ENCODE measurements at places on chromosomes 2 and 18.

DNA sequence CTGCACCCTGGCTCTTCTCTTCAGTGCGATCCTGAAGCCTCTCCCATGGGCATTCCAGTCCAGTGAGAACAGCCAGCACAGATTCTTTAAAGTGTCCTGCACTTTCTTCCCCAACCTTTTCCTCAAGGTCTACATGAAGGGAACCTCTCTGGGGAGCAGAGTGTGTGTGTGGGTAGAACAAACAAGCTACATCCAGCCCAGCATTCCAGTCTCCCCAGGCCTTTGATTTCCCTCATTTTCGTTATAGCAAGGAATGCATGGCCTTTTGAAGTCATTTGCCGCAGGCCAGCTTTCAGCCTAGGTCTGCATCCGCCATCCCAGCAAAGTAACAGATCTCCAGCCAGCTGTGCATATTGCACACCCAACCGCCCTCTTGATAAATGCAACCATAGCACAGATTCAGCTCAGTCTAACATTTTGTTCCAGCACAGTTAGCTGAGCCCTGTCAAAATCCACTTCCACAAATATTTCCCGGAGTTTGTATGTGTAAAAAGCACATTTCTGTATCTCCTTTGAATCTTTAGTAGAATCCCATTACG is 44.6 kb downstream of the CD8B2 start:
- peak; percentile 2 for DNase-seq

- peak; percentile 61 for DNase-seq
Observed at GRCh38 chr2:23760736-23761135, 166.2 kb downstream of the ATAD2B start.

DNA sequence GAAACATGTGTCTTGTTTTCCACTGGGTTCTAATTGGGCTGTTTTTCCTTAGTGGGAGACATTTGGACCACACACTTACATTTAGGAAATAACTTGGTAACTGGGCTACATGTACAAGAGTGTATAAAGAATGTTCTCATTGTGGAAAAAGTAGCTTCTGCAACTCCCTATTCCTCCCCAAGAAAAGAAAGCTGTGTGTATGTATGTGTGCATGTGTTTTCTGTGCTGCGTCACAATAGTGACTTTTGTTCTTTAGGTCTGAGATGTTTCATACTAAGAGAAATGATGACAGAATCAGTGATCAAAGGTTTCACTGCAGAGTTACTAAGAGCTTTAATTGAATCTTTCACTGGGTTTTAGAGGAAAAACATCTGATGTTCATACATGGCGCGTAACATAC is 82.7 kb downstream of the TANC1 start:
- DNase-seq = no peak

DNA sequence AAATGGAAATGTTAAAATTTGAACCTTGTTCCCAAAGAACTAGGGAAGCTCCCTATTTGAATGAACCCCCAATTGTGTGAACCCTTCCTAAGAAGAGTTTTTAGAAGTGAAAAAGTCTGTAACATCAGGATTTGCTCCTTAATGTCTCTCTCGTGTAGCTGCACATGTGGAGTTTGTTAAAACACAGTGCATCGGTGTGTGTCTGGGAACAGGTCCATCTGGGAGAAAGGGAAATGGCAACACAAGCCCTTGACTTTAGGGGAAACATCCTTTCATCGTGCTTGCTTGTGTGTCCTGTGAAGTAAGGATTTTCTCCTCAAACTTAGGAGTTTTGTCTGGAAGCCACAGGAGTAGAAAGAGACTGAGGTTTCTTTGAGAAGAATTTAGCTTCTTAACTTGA is 203.9 kb downstream of the PRKCE start:
- peak; percentile 19 for DNase-seq

- no peak for DNase-seq
Observed at GRCh38 chr2:200406379-200406778, 99.9 kb downstream of the SPATS2L start.

DNA sequence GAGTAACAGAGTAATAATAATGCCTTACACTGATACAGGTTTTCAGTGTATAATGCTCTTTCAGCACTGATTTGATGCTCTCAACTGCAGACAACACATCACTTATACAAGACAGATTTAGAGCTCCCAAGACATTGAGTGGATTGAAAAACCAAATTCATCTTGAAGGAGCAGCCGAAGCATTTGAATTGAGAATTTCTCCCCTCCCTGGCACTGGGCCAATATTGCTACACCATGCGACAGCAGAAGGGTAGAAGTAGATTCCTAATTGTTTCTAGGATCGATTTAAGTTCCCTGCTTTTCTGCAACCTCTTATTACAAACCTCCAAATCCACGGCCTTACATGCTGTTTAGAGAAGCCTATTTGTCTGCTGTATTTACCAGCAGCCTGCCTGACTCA is 15.5 kb downstream of the CENPA start:
- DNase-seq = no peak

DNA sequence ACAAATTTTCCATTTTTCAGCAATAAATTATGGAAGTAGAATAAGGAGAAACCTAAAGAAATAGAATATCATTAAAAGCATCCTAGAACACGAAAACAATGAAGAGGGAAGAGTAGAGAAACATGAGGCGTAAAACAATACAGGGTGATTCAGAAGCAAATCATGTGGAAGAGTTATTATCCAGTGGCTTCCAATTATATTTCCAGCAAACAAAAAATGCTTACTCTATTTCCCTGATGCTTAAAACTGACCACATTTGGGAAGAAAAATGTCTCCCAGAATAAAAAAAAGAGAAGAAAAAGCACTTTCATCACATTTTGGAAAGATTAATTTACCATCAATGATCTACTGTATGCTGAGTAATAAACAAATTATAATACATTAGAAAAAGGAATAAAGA is 192.6 kb downstream of the CD226 start:
- DNase-seq = no peak

GRCh38 chr2:42252464-42252863 is 83.3 kb downstream of the EML4 start:
- DNase-seq = no peak

- DNase-seq = no peak
Observed at GRCh38 chr2:154556607-154557006, 141.9 kb upstream of the KCNJ3 start.

DNA sequence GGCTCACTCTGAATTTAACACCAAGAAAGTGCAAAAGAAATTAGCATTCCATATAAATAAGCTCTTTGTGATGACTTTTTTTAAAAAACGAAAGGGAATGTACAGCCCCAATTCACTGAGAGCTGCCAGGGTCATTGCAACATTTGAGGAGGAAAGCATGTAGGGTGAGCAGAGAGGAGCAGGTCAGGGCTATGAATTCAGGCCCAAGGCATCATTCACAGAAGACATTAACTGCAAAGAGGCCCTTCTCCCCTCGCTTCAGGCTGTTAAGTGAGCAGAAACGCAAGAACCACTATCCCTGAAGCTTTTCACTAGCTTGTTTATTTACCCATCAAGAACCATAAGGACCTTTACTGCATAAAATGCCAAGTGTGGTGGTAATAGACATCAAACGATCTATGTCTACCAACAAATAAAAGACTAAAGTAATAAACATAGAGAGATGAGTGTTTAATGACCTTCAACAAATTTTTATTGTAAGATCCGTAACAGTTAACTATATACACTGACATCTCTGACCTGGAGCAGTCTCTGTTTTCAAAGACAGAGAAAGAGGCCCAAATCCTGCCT is 333.1 kb upstream of the HNRNPA3 start:
- no peak for DNase-seq

DNA sequence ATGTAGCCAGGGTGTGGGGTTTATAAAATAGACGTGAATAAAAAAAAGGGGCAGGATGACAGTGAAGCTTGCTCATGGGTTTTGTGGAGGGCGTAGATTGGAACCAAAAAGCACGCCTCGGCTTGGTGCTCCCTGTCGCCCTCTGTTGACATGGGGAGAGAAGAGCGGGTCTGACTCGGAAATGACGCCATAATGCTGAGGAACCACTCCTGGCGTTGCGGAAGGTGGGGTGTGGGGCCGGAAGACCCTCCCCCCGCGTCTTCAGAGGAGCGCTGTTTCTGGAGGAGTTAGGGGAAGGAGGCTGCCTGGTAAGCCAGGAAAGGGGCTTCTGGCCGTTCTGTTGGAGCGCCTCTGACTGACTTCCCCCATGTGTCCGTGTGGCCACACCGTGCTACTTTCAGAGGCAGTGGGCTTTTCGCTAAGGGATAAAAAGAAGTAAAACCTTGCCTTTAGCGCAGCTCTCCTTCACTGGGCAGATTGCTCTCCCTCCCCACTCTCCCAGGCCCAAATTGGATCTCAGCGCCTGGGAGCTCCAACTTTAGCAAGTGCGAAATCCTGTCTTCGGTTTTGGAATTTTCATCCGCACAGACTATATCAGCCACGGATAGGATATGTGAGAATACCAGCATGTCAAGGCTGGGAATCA is 42.8 kb downstream of the PLEKHA3 start:
- peak; percentile 85 for DNase-seq

DNA sequence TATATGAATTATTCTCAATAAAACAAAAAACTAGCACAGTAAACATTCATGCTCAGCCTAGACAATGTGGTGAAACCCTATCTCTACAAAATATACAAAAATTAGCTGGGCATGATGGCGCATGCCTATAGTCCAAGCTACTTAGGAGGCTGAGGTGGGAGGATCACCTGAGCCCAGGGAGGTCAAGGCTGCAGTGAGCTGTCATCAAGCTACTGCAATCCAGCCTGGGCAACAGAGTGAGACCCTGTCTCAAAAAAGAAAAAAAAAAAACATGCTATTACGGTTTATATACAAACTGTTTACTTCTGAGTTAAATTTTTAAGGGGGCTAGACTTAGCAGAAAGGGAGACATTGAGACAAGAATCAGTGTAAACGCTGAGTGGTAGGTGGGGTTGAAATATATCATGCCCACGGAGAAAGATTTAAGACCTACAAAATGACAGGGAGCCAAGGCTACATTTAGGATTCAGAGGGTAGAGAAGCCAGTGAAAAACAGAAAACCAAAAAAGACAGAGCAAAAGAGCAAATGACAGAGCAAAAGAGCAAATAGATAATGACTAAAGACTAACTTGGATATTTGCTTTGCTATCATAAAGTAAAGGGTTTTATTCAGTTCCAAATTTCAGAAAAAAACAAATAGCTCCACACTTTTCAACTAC is 7.5 kb downstream of the TTC32 start:
- no peak for DNase-seq

GRCh38 chr2:113977660-113978523 is 88.0 kb downstream of the ACTR3 start:
- DNase-seq = no peak

DNA sequence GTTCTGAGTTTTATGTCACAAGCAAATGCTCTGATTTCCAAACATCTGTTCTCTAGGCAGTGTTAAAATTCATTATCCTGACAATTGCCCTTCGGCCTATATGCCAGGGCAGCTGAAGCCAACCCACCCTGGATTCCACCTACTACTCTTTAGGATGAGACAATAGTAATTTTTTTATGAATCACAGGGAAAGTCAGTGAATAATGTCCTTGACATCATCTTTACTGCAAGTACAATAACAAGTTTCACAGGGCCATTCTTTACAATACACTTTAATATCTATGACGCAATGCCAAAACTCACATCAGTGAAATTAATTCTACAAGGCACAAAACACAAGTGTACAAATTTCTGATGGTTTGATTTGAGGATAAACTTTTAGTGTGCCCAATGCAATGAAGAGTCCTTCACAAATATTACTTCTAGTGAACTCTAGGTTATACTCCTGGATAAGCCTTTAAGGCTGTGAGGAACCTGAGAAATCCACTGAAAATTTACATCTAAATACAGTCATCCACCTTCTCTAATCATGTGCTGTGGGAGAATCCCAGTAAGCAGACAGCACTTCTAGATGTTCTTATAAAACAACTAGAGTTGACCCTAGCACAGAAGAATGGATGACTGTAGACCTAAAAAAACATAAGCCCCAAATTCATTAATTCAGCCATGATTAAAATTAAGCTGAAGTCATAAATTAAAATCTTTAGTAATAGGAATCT is 77.3 kb upstream of the CTLA4 start:
- DNase-seq = peak; percentile 30

DNA sequence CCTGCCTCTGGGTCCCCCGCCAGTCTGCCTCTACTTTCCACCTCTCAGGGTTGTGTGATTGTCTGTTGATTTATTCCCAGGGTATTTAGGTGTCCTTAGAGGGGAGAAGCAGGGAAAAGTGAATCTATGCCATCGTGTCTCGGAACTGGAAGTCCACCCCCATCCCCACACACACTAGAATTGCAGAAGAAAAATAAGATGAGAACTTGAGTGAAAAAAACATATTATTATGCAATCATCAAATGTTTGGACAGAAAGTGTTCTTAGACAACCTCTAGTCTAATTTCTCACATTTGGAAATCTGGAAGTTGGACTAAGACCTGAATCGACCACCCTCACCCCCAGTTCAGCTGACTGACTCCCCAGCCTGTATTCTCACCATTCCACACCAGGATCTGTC is 14.1 kb upstream of the CASP8 start:
- no peak for DNase-seq

DNA sequence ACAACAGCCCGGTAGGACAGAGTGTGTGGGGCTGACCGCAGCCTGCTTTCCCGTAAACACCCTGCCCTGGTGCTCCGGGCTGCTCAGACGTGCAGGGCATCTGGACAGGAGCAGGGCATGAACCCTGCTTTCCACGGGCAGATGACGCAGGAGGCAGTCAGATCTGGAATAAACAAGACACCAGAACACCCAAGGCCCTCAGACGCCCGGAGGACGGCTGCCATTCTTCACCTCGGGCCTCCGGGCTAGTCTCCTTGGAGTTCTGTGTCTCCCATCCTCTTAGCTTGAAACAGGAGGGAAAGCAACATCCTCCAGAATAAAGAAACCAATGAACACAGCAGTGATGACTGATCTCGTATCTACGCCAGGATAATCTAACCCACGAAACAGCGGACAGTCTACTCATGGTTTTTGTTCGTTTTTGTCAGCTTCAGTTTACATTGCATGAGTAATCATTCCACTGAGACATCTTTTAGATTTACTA is 7.3 kb downstream of the PXDN start:
- DNase-seq = peak; percentile 91

- DNase-seq = peak; percentile 5
Observed at GRCh38 chr2:177728920-177729319, 336.3 kb downstream of the AGPS start.

GRCh38 chr2:166282154-166282553 is 93.6 kb downstream of the SCN9A start:
- DNase-seq = no peak
